T-helper 2 cell (primary cell): ENCODE measurements at places on chromosomes 12 and 14.
A peak's percentile ranks its signal among the peaks of the same experiment; 100 is the strongest.

- DNase-seq: no peak
These were observed 42.9 kb upstream of the SINHCAF start for GRCh38 chr12:31368666-31369361.

- no peak for DNase-seq
These were observed 11.9 kb upstream of the CCND2 start for GRCh38 chr12:4261655-4262054.

- DNase-seq: no peak
These were observed 159.3 kb upstream of the CPNE8 start for GRCh38 chr12:39064708-39065107.

- no peak for DNase-seq
These were observed 289.8 kb downstream of the GRIN2B start for GRCh38 chr12:13691598-13691997.

DNA sequence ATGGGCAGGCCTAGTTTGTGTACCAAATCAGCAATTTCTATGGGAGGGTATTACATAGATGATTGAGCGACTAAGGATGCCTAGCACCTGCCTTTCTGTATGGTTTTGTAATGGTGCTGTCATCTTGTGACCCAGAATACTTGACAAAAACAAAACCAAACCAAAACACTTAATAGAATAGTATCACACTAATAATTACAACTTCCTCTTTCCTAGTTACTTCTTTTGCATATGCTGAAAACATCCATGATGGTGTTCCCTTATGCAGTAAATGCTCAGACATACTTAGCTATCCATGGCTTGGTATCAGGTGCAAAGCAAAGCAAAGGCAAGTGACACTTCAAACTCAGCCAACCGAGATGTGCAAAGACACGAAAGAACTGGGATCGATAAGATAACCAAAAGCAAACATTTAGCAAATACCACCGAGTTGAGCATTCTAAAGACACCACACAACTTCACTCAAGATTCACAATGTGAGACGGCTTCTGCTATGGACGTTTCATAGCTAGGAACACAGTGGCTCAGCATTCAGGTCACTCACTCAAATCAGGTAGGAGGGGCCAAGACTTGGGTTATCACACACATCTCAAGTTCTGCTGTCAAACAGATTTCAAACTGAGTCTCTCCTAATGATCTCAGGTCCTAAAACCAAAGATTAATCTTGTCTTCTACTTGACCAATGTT is 24.3 kb downstream of the PPP1CC start:
- DNase-seq: no peak

GRCh38 chr14:35851823-35852222 is 25.7 kb downstream of the BRMS1L start:
- DNase-seq: no peak

- no peak for DNase-seq
These were observed 138.5 kb upstream of the NOS1 start for GRCh38 chr12:117499759-117500485.

DNA sequence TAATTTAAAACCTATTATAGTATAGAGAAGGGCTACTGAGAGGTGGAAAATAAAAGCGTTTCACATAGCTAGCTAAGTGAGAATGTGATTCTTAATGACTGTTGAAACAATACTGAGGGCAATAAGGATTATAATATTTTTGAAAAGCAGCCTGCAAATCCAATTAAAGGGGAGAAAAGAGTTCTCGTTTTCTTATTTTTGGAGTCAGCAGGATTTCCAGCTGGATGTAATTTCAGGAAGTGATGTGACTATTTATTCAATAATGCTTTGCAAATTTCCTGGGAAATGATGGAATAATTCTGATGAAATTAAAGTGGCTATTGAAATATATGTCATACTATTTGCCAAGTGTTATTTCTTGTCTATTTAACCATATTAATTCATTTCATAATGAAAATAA is 279.1 kb downstream of the AEBP2 start:
- DNase-seq: no peak

GRCh38 chr14:74647061-74647677 is 35.1 kb upstream of the LTBP2 start:
- DNase-seq: no peak

DNA sequence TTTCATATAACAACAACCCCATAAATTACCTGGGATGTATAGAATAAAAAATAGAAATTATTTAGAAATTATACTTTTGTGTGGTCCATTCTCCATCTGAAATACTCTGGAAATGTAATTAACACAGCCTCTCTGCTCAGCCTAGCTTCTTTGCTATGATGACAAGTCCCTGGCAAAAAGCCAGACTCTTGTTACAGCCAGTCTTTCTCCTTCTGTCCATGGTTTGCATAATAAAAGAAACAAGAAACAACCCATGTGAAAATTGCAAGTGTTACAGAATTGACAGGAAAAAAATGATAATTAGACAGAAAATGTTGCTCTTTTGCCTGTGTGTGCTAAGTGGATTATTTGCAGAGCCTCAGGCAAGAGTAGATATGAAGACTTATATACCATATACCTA is 61.3 kb downstream of the C12orf50 start:
- DNase-seq: no peak

GRCh38 chr12:102811110-102811737 is 105.8 kb downstream of the PAH start:
- peak; percentile 15 for DNase-seq

- DNase-seq: no peak
These were observed 73.4 kb upstream of the ANO4 start for GRCh38 chr12:100721169-100721568.

- DNase-seq: no peak
These were observed 40.8 kb downstream of the NINJ2 start for GRCh38 chr12:622416-622815.

DNA sequence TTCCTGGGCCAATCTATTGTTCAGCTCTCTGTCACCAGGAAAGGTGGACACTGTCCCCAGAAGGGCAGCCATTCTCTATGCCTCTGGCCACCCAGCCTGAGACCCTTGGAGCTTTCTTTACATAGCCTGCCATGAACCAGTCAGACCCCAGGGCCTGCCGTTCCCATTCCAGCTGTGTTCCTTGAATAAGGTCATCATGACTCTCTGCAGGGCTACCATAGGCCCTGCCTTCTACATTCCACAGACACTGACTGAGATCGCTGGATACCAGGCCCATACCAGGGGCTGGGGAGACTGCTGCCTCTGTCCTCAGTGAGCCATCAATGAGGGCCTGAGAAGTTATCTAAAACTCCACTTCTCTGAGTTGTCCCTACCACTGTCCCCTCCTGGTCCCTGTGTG is 75.5 kb downstream of the SYNE3 start:
- no peak for DNase-seq

GRCh38 chr12:64029013-64029857 is 184.7 kb downstream of the SRGAP1 start:
- no peak for DNase-seq

GRCh38 chr12:6452245-6452943 is 552 bp downstream of the TAPBPL start:
- DNase-seq: no peak

- DNase-seq: no peak
These were observed 62.7 kb downstream of the C2CD5 start for GRCh38 chr12:22481547-22482104.

GRCh38 chr14:105329411-105330150 is 15.0 kb downstream of the PACS2 start:
- DNase-seq: no peak

DNA sequence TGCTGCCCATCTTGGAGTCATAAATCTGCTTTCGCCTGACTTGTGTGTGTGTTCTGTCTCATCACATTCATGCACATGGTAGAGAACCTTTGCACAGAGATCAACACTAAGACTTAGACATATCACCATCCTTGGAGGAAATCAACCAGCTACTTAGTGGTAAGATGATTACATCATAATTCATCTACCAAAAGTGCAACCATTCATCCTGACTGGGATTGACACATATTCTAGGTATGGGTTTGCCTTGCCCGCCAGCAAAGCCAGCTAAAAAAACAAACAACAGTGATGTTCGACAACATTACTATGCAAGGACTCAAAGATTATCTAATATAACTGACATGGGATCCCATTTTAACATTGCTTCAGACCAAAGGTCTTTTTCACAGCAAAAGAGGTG is 228.7 kb downstream of the NUAK1 start:
- DNase-seq: no peak

DNA sequence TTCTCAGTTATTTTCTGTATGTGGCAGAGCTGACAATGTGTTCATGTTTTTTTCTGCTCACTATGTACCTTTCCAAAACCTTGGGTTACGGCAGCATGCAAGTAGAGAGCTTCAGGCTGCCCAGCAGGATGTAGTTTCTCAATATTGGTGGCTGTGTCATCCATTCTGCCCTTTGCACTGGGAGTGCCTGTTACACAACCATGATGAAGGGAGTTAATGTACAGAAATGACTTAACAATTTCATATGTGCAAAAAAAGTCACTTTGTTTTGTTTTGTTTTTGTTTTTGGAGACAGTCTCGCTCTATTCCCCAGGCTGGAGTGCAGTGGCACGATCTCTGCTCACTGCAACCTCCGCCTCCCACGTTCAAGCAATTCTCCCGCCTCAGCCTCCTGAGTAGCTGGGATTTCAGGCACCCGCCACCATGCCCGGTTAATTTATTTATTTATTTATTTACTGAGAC is 6.1 kb upstream of the CNIH1 start:
- no peak for DNase-seq

DNA sequence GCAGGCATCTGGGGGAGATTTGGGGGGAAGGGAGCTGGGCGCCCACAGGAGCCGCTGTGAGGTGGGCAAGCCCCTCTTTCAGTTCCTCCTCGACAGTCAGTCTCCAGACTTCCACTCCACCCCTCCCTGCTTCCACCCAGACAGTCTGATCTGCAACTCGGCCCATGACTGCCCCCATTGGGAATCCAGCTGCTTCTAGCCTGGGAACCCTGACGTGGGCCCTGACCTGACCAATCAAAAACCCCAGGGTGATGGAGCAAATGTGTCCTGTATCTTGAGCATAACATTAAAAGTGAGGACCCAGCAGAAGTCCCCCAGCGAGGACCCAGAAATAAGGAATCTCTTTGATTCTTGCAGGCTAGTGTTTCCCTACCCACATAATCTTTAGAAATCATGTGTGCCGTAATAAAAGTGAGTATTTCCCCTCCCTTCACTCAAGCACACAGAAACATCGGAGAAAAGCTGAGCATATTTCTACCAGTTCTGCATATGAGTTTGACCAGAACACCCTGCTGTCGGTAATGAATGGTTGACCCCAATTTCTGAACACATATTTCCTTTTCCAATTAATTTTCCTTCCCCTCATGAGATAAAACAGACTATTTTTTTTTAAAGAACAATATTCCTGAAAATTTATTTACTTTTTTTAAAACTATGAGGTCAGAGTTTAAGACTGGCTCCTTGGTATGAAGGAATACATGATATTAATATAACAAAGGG is 6.4 kb downstream of the SSH1 start:
- no peak for DNase-seq

DNA sequence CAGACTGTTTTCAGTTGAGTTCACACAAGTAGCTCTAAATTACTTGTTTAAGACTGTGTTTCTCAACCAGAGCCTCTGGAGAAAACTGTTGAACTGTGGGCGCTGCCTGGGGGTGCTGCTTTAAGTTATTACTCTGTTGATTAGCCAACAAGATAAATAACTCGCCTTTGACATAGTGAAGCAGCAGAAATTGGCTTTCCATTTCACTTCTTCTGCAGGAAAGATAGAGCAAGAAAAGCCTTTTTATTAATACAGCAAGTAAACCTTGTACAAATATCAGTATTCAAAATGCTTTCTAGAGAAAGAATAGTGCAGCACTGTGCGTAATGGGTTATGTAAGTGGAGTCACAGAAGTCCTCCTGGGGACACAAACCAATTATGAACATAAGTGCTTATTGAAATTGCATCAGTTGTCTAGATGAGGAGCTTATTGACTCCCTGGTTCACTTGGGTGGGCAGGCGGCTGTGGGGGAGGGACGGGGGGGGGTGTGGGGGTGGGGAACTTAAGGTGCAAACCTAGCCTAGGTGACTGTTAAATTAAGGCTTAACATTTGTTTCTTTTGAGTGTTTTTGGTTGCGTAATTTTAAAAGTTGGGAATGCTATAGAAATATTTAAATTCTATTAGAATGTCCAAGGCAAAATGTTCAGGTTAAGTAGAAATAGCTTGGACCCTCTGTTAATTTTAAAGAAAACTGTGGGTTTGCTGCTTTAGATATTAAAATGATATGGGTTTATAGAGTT is 6.3 kb downstream of the FRS2 start:
- no peak for DNase-seq

GRCh38 chr12:49111206-49111605 is 559 bp upstream of the LMBR1L start:
- DNase-seq: no peak

GRCh38 chr12:91637789-91638624 is 455.4 kb upstream of the DCN start:
- DNase-seq: no peak

GRCh38 chr12:123387508-123388176 is 3.7 kb downstream of the KMT5A start:
- DNase-seq: peak; percentile 17

GRCh38 chr14:95875831-95876760 is 536 bp upstream of the TUNAR start:
- DNase-seq: no peak

GRCh38 chr14:61478971-61479473 is 157.6 kb downstream of the PRKCH start:
- no peak for DNase-seq

DNA sequence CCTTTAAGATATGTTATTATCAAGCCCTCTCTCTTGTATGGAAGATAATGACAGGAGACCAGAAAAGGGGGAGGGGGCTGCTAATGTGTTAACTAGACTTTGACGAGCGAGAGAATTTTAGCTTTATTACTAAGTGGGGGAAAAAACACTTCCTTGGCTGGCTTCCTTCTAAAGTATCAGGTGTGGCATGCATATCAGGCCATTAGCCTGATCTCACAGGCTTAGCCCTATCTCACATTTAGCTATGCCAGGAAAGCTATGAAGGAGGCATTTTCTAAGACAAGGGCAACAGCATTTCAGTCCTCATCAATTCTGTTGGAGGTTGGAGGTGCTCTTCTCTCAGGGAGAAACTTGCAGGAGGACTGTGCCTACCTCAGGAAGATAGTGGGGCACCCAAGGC is 9.9 kb downstream of the SSPN start:
- DNase-seq: no peak

GRCh38 chr12:87660987-87661774 is 368.0 kb downstream of the C12orf50 start:
- DNase-seq: no peak

- DNase-seq: peak; percentile 16
These were observed 84.6 kb downstream of the SLC38A6 start for GRCh38 chr14:61065656-61066055.

GRCh38 chr14:60838601-60839000 is 104.0 kb downstream of the MNAT1 start:
- no peak for DNase-seq

DNA sequence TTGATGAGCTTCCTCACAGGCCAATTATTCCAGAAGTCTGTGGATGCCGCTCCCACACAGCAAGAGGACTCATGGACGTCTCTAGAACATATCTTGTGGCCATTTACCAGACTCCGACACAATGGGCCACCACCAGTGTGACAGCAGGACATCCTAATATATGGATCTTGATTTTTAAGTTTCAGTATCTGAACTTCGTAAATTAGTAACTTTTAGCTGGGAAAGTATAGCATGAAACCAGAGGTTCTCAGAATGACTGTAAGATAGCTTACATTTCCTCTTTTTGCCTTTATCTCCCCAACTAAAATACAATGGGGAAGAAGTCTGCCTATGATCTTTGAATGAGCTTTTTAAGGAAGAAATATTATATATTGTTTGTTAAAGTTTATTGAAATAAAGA is 87.0 kb downstream of the DNAI7 start:
- no peak for DNase-seq

GRCh38 chr12:131378176-131378842 is 332.6 kb upstream of the SFSWAP start:
- no peak for DNase-seq
